ENCODE measurements at places on chromosomes 2 and 18.

DNA sequence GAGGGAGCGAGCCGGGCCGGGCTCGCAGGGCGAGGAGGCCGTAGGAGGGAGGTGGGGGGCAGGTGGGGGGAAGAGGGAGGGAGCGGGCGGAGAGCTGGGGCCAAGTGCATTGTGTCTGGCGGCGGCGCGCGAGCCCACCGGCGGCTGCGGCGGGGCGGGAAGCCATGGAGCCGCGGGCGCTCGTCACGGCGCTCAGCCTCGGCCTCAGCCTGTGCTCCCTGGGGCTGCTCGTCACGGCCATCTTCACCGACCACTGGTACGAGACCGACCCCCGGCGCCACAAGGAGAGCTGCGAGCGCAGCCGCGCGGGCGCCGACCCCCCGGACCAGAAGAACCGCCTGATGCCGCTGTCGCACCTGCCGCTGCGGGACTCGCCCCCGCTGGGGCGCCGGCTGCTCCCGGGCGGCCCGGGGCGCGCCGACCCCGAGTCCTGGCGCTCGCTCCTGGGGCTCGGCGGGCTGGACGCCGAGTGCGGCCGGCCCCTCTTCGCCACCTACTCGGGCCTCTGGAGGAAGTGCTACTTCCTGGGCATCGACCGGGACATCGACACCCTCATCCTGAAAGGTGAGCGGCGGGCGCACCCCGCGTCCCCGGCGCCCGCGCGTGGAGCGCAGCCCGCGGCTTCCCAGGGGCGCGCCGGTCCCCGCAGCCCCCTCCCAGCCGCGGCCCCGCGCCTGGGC lies at the start of gene TMEM178A:
Gene TMEM178A (plus strand): TSS at position 107 of the 680 bp plus-strand sequence. CDS start 58 bp downstream, at position 165.
- DNase-seq, result peak; percentile 78

DNA sequence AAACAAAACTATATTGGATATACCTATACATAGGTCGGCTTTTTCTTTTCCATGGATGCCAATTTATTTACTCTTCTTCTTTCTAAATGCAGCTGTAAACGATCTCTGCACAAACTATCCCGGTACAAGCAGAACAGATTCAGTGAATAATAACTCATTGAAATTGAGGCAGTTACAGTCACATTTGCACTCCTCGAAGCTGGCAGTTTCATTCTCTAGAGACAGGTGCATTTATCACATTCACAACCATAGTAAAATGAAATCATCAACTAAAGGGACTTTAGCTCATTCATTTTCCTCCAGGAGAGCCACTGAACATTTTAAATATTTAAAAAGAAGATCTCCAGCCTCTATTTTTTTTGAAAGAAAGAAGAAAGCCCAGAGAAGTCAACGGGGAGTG lies 551.7 kb downstream of the LRP1B start:
- DNase-seq, result no peak

- no peak for DNase-seq
These were observed 46.3 kb upstream of the STAM2 start for GRCh38 chr2:152221839-152222238.

- DNase-seq, result no peak
These were observed 83.8 kb downstream of the AGAP1 start for GRCh38 chr2:235577404-235578330.

GRCh38 chr2:222823183-222823930 lies 37.5 kb upstream of the ACSL3 start:
- no peak for DNase-seq

DNA sequence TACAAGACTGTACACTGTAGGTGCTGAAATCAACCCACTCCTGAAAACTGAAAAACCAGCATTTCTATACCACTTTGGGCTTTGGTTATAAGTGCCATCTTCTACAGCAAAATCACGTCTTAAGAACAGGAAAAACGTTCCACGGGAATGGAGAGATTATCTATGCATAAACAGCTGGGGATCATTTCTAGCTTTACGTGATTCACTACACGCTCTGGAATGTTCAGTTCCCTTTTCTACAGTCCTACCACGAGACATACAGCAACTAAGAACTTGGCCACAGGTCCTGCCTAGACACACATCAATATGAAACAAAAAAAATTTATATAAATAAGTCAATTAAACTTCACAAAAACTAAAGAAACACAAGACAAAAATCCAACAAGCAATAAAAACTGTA lies 3.6 kb downstream of the CXCR4 start:
- DNase-seq, result no peak

DNA sequence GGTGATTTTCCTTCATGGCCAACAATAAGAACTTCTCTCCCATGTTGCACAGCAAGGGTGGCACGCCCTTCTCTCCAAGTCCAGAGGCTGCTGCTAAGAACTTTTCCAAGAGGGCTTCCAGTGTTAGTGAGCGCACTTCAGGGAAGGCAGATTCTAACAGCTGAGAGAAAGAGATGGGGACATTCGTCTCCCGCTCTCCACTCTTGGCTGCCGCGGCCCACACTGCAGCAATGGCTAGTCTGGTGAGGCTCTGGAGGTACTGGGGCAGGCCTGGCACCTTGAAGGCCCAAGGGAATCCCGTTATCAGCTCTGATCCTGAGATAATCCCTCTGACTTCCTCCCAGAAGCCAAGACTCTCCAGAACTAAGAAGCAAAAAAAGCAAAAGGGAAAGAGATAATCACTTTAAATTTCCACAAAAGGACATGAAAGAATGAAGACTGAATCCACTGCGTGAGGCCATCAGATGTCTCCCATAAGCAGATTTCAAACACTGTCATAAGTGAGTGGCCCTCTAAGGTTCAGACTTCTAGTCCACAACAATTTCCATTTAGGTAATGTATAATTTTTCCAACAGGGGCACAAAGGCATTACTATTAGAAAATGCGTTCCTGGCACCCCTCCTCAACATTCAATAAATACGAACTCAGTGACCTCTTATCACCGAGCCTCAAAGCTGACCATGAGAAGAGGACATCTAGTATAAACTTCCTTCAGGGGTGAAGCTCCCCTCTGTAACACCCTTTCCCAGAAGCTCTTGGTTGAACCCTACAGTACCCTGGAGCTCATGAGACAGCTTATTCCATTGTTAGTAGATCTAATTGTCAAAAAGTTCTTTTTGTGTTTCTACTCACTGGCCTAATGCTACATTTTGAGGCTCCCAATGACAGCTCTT lies 66.7 kb upstream of the ZFP36L2 start:
- no peak for DNase-seq

GRCh38 chr2:20168048-20168726 lies 56.7 kb downstream of the SDC1 start:
- DNase-seq, result peak; percentile 45

- no peak for DNase-seq
These were observed 23.3 kb upstream of the UBE2F start for GRCh38 chr2:237943395-237944094.

- no peak for DNase-seq
These were observed 75.0 kb upstream of the SLC25A52 start for GRCh38 chr18:31835528-31836133.
